ENCODE measurements at places on chromosomes 4 and X.

DNA sequence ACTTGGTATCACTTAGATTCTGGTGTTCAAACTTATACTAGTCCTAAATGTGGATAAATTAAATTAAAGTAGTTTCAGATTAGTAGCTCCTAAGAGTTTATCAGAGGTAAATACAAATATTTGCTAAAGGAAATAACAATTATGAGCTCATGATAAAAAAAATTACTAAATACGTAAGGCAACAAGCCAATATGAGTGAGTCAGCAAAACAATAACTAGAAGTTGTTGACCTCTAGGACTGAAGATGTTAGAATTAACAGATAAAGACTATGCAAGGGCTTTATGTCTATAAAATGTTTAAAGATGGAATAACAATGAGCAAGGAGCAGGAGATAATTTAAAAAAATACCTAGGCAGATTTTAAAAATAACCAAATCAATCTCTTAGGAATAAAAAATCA is 195.8 kb downstream of the CLCN4 start:
- DNase-seq = no peak

- no peak for DNase-seq
These were observed 15.0 kb upstream of the MTNR1A start for GRCh38 chr4:186570193-186570996.

- DNase-seq = no peak
These were observed 581.1 kb downstream of the SPRY1 start for GRCh38 chr4:123977641-123978081.

- no peak for DNase-seq
These were observed 136.2 kb upstream of the MED14 start for GRCh38 chrX:40871385-40872082.
